IMR-90 (cell line): ENCODE measurements at places on chromosomes 7 and 10. TPM values are rescaled to one million over a fixed set of nuclear protein-coding genes. Genes with fewer than 3 reads are reported as not detected.

- H3K36me3 ChIP-seq, result no peaks in the 10 kb centered on the region
- DNase-seq, result peak; percentile 44
- H3K27me3 ChIP-seq, result peaks cover 48% of the 10 kb centered on the region
- peaks cover 8% of the 10 kb centered on the region; the same call in 1 of the 2 replicates for H3K4me1 ChIP-seq
These were observed 9.6 kb downstream of the PSD start for GRCh38 chr10:102408728-102409603.

GRCh38 chr7:4706384-4707216, 24.5 kb downstream of the FOXK1 start:
- peaks cover 20% of the 10 kb centered on the region for H3K4me1 ChIP-seq
- no peak overlapping the region for H3K4me3 ChIP-seq
- H3K27me3 ChIP-seq, result no peaks in the 10 kb centered on the region
- H3K36me3 ChIP-seq, result peaks cover 9% of the 10 kb centered on the region

- H3K4me1 ChIP-seq, result peaks cover 2% of the 10 kb centered on the region; the same call in 1 of the 2 replicates
- no peaks in the 10 kb centered on the region for H3K36me3 ChIP-seq
- H3K27ac ChIP-seq, result no peak overlapping the region
- H3K4me3 ChIP-seq, result no peak overlapping the region
- DNase-seq, result peak; percentile 87
These were observed 39.7 kb downstream of the CACNB2 start for GRCh38 chr10:18179891-18180290.

The NDUFB2 gene
- 143 and 170 TPM in 2 replicates for polyA plus RNA-seq

GRCh38 chr10:85992324-85992723, 374.3 kb downstream of the GRID1 start:
- no peaks in the 10 kb centered on the region for H3K4me1 ChIP-seq
- no peak overlapping the region for H3K4me3 ChIP-seq

DNA sequence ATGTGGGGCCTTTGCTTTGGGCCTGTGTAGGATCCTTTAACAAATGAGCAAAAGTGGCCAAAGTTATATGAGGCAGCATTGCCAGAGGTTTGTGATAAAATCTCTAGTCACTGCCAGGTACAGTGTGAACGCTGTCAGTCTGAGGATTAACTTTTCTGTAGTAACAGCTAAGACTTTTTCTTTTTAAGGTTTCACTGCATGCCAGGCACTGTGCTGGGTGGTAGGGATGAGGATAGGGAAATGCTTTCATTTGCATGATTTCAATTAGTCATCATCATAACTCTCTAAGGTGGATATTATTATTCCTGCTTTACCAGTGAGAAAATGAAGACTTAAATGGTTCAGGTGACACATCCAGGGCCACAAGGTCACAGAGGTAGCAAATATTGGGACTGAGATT, 79.7 kb upstream of the BMPER start:
- H3K27me3 ChIP-seq, result peaks cover 13% of the 10 kb centered on the region
- no peaks in the 10 kb centered on the region for H3K36me3 ChIP-seq
- no peak overlapping the region for H3K4me3 ChIP-seq
- no peaks in the 10 kb centered on the region for H3K4me1 ChIP-seq

GRCh38 chr10:29600067-29600466, 34.7 kb downstream of the SVIL start:
- DNase-seq, result peak; percentile 30
- no peak overlapping the region for H3K4me3 ChIP-seq
- no peak overlapping the region for H3K27ac ChIP-seq
- no peaks in the 10 kb centered on the region for H3K36me3 ChIP-seq
- peaks cover 12% of the 10 kb centered on the region for H3K4me1 ChIP-seq

DNA sequence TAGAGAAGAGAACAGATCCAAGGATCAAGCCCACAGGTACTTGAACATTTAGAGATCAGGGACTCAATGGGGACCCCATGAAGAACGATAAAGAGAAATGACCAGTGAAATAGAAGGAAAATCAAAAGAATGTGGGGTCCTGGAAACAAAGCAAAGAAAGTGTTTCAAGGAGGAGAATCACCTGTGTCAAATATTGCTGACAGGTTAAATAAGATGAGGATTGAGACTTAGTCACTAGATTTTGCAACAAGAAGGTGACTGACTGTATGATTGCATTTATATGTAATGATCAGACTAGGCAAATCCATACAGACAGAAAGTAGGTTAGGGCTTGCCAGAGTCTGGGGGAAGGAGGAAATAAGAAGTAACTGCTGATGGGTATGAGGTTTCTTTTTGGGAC, 254.9 kb upstream of the NPY start:
- H3K27me3 ChIP-seq, result no peaks in the 10 kb centered on the region
- H3K27ac ChIP-seq, result no peak overlapping the region
- DNase-seq, result no peak
- H3K4me3 ChIP-seq, result no peak overlapping the region
- peaks cover 3% of the 10 kb centered on the region; the same call in 1 of the 2 replicates for H3K4me1 ChIP-seq

The TMEM225B gene
- 0.27 and 0.32 TPM in 2 replicates for polyA plus RNA-seq

DNA sequence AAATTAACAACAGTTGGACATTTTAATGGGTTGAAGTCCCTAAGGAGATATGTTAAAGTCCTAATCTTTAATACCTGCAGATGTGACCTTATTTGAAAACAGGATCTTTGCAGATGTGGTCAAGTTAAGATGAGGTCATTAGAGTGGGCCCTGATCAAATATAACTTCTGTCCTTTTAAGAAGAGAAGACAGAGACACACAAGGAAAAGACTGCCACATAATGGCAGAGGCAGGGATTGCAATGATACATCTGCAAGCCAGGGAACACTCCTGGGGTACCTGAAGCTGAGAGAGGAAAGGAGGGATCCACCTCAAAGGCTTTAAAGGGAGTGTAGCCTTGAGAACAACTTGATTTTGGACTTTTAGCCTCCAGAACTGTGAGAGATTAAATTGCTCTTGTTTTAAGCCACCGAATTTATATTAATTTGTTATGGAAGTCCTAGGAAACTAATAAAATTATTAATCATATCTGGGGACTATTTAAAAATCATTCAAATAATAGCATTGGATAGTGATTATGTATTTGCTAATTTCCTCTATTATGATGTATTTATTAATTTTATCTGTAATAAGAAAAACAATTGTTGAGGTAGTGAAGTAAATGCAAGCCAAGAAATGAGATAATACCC, 700.0 kb upstream of the PCDH15 start:
- no peak overlapping the region for H3K4me3 ChIP-seq
- no peak for DNase-seq
- H3K36me3 ChIP-seq, result no peaks in the 10 kb centered on the region
- no peak overlapping the region for H3K27ac ChIP-seq

- DNase-seq, result no peak
- H3K36me3 ChIP-seq, result no peaks in the 10 kb centered on the region
- H3K4me3 ChIP-seq, result no peak overlapping the region
- H3K27ac ChIP-seq, result no peak overlapping the region
These were observed 31.4 kb upstream of the SLC26A3 start for GRCh38 chr7:107834401-107834800.

- H3K27ac ChIP-seq, result no peak overlapping the region
- H3K4me1 ChIP-seq, result peaks cover 11% of the 10 kb centered on the region
- no peak overlapping the region for H3K4me3 ChIP-seq
- no peaks in the 10 kb centered on the region for H3K36me3 ChIP-seq
These were observed 650.2 kb downstream of the INHBA start for GRCh38 chr7:41052736-41053135.

The UCN3 gene
- polyA plus RNA-seq, result not detected in 2 replicates

- peak overlapping the region; percentile 60; the same call in 1 of the 2 replicates for H3K27ac ChIP-seq
- no peak for DNase-seq
- H3K27me3 ChIP-seq, result no peaks in the 10 kb centered on the region
- H3K36me3 ChIP-seq, result no peaks in the 10 kb centered on the region; the same call in 1 of the 2 replicates
- H3K4me1 ChIP-seq, result peaks cover 16% of the 10 kb centered on the region; the same call in 1 of the 2 replicates
These were observed 233.7 kb upstream of the PTN start for GRCh38 chr7:137577184-137577583.

DNA sequence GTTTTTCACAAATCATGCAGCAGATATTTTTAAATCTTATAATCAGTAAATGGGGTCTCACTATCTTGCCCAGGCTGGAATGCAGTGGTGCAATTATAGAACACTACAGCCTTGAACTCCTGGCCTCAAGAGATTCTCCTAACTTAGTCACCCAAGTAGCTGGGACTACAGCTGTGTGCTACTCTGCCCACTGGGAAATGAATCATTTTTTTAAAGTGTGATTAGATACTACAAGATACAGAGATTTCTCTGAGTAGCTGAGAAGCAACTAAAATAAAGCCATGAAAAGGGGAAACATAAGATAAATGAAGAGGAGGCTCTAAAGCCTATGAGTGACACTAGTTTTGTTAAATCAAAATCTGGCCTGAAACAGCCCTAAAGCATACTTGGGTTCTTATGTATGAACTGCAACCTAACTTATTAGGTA, 119.7 kb downstream of the JMJD1C start:
- H3K36me3 ChIP-seq, result no peaks in the 10 kb centered on the region
- H3K27me3 ChIP-seq, result no peaks in the 10 kb centered on the region
- peak; percentile 59 for DNase-seq
- H3K4me1 ChIP-seq, result no peaks in the 10 kb centered on the region
- H3K4me3 ChIP-seq, result no peak overlapping the region
- H3K27ac ChIP-seq, result no peak overlapping the region

- H3K27ac ChIP-seq, result no peak overlapping the region
- H3K4me3 ChIP-seq, result no peak overlapping the region
- H3K27me3 ChIP-seq, result no peaks in the 10 kb centered on the region
- H3K36me3 ChIP-seq, result no peaks in the 10 kb centered on the region
These were observed 49.3 kb upstream of the ITPRID1 start for GRCh38 chr7:31464601-31465000.

DNA sequence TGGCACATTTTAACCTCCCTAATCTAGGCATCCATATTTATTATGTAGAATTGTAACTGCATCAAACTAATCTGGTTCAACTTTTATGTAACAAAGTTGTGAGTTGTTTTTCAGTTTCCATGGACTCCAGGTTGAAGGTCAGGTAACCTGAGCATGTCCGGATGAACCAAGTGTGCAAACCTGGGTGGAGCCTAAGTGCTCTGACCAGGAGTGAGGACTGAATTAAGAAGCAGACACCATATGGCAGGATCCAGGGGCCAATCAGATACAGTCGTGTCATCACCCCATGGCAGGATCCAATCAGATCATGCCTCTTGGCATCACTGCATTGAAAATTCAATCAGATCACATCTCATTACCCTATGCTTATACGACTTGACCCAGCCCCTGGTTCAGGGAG, 41.2 kb upstream of the PHYHIPL start:
- H3K4me3 ChIP-seq, result no peak overlapping the region
- H3K27ac ChIP-seq, result no peak overlapping the region
- no peaks in the 10 kb centered on the region for H3K36me3 ChIP-seq
- no peaks in the 10 kb centered on the region for H3K27me3 ChIP-seq
- no peaks in the 10 kb centered on the region for H3K4me1 ChIP-seq
- DNase-seq, result no peak

The ACSM6 gene
- not detected in 2 replicates for polyA plus RNA-seq

DNA sequence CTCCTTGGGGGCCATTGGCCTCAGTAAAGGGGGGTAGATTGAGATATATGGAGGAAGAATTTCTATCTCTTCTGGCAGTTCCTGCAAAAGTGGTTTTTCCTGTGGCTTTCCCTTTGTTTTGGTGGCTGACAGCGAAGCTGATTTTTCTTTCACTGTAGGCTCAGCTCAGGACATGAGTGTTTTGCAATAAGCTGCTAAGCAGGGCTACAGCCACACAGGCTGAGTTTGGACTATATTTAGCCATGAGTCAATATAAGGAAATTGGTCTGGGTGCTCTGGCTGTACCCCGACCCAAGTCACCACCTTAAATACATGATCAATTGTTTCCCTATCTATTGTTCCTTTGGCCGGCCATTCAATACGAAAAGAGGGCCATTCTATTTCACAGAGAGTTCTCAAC, 212.7 kb upstream of the KCND2 start:
- H3K27me3 ChIP-seq, result no peaks in the 10 kb centered on the region
- no peaks in the 10 kb centered on the region for H3K36me3 ChIP-seq
- DNase-seq, result peak; percentile 59
- peak overlapping the region; percentile 13; the same call in 1 of the 2 replicates for H3K27ac ChIP-seq

GRCh38 chr7:116929914-116930913, 23.1 kb upstream of the ST7 start:
- no peaks in the 10 kb centered on the region for H3K36me3 ChIP-seq
- H3K27ac ChIP-seq, result no peak overlapping the region
- peak; percentile 82 for DNase-seq
- no peaks in the 10 kb centered on the region for H3K4me1 ChIP-seq
- no peak overlapping the region for H3K4me3 ChIP-seq

GRCh38 chr10:3464760-3465405, 292.3 kb upstream of the PITRM1 start:
- H3K27me3 ChIP-seq, result no peaks in the 10 kb centered on the region
- no peaks in the 10 kb centered on the region for H3K36me3 ChIP-seq
- DNase-seq, result peak; percentile 17

GRCh38 chr7:100562195-100563099, 11.3 kb downstream of the SAP25 start:
- H3K4me1 ChIP-seq, result peaks cover 2% of the 10 kb centered on the region; the same call in 1 of the 2 replicates
- no peak for DNase-seq
- H3K27me3 ChIP-seq, result no peaks in the 10 kb centered on the region
- H3K27ac ChIP-seq, result no peak overlapping the region
- no peak overlapping the region for H3K4me3 ChIP-seq

DNA sequence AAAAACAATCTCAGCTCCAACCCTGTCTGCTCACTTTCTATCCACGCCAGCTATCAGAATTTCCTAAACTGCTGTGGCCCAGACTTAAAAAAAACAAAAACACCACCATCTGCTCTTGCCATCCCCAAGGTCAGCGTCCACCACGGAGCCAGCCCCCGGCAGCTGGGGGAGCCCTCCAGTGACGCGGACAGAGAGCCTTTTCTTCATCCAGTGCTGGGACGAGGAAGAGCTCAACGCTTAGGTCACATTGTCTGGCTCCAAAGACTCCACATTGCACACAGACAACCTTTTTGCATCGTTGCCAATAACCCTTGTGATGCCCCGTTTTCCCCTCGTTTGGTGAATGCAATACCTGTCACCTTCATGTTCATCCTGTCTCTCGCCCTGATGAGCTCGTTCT, 67.4 kb upstream of the GNA12 start:
- peaks cover 2% of the 10 kb centered on the region for H3K27me3 ChIP-seq
- no peak for DNase-seq
- H3K4me1 ChIP-seq, result no peaks in the 10 kb centered on the region
- no peaks in the 10 kb centered on the region for H3K36me3 ChIP-seq
- H3K27ac ChIP-seq, result no peak overlapping the region
- no peak overlapping the region for H3K4me3 ChIP-seq

The EPHA1 gene
- 0.10 TPM in 1 of 2 replicates, not detected in the other for polyA plus RNA-seq

The NXPH1 gene
- not detected in 2 replicates for polyA plus RNA-seq

The DYNC1I1 gene
- 0.15 and 0.17 TPM in 2 replicates for polyA plus RNA-seq

GRCh38 chr7:40757109-40757508, 622.3 kb downstream of the SUGCT start:
- H3K36me3 ChIP-seq, result no peaks in the 10 kb centered on the region
- no peak overlapping the region for H3K4me3 ChIP-seq
- no peak for DNase-seq
- H3K4me1 ChIP-seq, result 0 out of 2 replicates have a peak, but pooled peaks cover 2% of the 10 kb centered on the region
- H3K27me3 ChIP-seq, result no peaks in the 10 kb centered on the region
